ENCODE measurements at places on chromosomes 16 and 17.

- peak; percentile 49 for DNase-seq
- no peaks in the 10 kb centered on the region for H3K36me3 ChIP-seq
- no peak overlapping the region for H3K4me3 ChIP-seq
- H3K27me3 ChIP-seq: no peaks in the 10 kb centered on the region
- H3K27ac ChIP-seq: no peak overlapping the region
Observed at GRCh38 chr17:81434072-81434471, 38.8 kb downstream of the BAHCC1 start.

- H3K27me3 ChIP-seq: no peaks in the 10 kb centered on the region
- no peak overlapping the region for H3K27ac ChIP-seq
Observed at GRCh38 chr16:71923941-71924690, 28.8 kb downstream of the IST1 start.

DNA sequence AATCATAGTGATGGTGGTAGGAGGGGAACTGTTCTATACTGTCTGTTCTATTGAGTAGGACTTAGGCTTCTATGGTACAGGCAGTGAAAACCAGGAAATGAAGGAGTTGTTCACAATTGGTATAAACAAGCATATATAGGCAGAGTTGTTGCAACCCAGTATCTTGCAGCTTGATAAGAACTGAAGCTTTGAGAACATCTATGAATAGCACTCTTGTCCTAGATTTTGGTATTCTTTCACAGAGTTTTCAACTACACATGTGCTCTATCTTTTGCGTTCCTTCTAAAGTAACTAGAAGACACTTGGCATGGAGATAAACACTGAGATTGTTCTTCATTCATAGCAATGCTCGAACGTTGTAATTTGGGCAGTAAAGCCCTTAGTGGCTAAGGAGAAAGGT lies 91.8 kb downstream of the KCNJ2 start:
- H3K27me3 ChIP-seq: no peaks in the 10 kb centered on the region
- no peaks in the 10 kb centered on the region for H3K36me3 ChIP-seq
- H3K4me3 ChIP-seq: no peak overlapping the region
- DNase-seq: no peak

DNA sequence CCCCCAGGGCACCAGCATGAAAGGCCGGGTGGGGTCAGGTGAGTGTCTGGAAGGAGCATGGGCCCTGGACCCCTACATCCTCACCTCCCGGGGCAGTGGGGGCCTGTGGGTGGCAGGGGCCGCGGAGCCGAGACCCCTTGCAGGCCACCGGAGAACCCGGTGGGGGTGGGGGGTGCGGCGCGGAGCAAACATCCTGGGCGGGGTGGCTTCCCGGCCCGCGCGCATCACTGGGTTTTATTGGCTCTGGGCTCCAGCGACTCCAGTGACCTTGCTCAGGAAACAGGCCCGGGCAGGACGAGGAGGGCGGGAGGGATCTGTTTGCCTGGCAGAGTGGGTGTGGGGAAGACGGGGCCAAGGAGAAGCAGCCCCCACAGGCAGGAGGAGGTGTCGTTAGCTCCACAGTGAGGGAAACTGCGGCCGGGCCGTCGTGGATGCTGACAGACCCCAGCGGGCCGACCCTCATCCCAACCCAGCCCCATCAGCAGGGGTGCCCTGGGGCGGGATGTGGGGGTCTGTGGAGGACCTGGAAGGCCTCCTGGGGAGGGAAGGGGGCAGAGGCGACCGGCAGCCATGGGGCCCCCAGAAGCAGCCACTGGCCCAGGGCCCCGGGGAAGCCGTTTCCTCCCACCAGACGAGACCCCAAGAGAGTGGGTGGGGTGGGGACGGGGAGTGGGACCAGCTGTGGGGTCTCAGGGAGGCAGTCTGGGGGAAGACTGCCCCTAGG lies 10.6 kb downstream of the SSTR5 start:
- H3K4me1 ChIP-seq: no peaks in the 10 kb centered on the region
- H3K4me3 ChIP-seq: no peak overlapping the region
- H3K27me3 ChIP-seq: 0 out of 2 replicates have a peak, but pooled peaks cover 4% of the 10 kb centered on the region
- H3K36me3 ChIP-seq: no peaks in the 10 kb centered on the region

DNA sequence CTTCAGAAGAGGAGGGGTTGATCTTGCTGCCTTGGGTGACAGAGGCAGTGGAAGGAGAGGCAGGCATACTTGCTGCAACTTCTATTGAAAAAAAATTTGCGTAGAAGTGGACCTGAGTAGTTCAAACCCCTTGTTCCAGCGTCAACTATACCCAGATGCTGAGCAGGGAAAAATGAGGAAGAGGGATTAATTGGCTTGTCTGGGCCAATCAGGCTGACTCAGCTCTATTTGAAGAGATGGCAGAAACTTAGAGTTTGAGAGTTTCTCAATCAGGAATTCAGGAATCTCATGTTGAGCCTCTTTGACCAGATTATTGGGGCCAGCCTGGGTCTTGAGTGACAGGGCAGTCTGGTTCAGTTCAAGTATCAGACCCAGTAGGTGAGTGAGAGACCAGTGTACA lies 17.6 kb downstream of the CASC3 start:
- H3K4me1 ChIP-seq: peaks cover 14% of the 10 kb centered on the region
- H3K4me3 ChIP-seq: no peak overlapping the region
- no peak for DNase-seq
- H3K36me3 ChIP-seq: peaks cover 27% of the 10 kb centered on the region
- H3K27ac ChIP-seq: no peak overlapping the region
- H3K27me3 ChIP-seq: no peaks in the 10 kb centered on the region

GRCh38 chr17:69945698-69946185 lies 129.3 kb upstream of the KCNJ16 start:
- H3K27ac ChIP-seq: no peak overlapping the region
- DNase-seq: peak; percentile 14
- no peaks in the 10 kb centered on the region for H3K27me3 ChIP-seq
- no peak overlapping the region for H3K4me3 ChIP-seq
- H3K4me1 ChIP-seq: peaks cover 12% of the 10 kb centered on the region

Data from GM23248 (cell line).